Stimulated activated CD8-positive, alpha-beta memory T cell treated with anti-CD3 and anti-CD28 coated beads, Interleukin-4, amount 100 ng/mL, for 4 hours (primary cell): ENCODE measurements at places on chromosomes 1 and 21.

GRCh38 chr1:154989195-154989860, 4.1 kb upstream of the LENEP start:
- DNase-seq: no peak

- DNase-seq: no peak
Observed at GRCh38 chr1:185401019-185401418, 84.0 kb upstream of the IVNS1ABP start.

GRCh38 chr21:41091616-41092015, 76.3 kb upstream of the BACE2 start:
- DNase-seq: no peak

DNA sequence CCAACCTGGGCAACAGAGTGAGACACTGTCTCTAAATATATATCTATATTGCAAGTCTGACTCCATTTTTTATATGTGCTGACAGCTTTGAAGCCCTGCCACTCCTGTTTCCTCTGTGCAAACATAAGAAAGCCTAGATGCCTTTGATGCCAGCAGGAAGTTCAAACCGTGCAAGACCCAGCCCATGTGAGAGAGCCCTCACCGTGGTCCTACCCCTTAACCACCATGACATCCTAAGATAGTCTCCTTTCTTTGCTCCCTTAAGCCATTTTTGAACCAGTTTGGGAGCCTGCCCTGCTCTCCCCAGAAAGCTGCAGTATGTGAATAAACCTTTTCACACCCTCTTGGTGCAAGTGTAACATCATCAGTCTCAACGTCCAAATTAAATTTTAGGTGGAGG, 3.7 kb upstream of the DIPK1A start:
- DNase-seq: no peak

DNA sequence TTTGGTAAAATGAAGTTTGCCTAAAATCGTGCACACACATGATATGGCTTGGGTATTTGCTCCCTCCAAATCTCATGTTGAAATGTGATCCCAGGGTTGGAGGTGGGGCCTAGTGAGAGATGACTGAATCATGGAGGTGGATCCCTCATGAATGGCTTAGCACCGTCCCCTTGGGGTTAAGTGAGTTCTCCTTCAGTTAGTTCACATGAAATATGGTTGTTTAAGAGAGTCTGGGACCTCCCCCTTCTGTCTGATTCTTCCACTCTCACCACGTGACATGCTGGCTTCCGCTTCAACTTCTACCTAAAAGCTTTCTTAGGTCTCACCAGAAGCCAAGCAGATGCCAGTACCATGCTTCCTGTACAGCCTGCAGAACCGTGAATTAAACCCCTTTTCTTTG, 58.4 kb downstream of the SIPA1L2 start:
- DNase-seq: no peak

GRCh38 chr21:31136891-31137290, 98.6 kb upstream of the KRTAP19-8 start:
- no peak for DNase-seq

DNA sequence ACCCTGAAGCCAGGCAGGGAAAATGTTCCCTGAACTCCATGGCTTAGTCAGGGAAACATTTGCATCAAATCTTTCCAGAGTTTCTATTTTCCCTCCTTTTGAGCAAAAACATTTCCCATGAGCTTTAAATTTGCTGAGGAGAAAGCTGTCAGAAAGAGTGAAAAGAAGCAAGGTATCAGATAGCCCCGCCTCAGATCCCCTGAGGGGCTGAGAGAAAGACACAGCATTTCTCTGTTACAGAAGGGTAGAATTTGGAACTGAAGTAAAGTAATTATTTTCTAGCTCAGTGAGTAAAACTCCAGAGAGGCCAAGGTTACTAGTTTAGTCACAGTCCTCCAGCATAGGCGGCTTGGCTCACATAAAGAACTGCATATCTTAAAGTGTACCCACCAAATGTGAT, 10.6 kb downstream of the FMO1 start:
- DNase-seq: no peak

- DNase-seq: no peak
Observed at GRCh38 chr1:1198423-1199140, 7.8 kb downstream of the TNFRSF18 start.

DNA sequence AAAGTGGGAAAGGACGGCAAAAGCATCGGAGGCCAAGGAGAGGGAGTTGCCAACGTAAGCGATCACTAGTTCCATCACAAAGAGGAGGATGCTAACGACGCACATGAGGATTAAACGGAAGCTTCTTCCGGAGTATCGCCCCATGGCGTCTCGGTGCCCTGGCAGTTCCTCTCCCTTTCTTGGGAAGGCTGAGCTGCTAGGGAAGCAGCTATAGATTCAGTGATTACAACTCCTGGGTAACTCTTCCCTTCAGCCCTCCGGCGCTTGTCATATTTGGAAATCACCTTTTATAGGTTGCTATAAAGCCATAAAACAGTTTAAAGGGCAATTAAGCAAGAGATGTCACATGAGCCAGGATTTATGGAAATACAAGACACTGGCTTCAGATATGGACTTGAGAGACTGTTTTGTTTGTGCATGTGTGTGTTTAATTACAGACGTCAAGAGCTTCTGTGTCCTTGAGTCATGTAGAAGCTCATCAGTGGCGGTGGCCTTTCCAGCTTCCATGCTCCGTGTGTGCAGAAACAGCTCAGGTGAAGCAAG, 30.6 kb upstream of the SLC30A10 start:
- no peak for DNase-seq

- DNase-seq: no peak
Observed at GRCh38 chr21:23853796-23854379, 1753.4 kb downstream of the MRPL39 start.

GRCh38 chr1:2237773-2238172, 9.7 kb downstream of the SKI start:
- DNase-seq: no peak

GRCh38 chr1:228039986-228040385, 33.2 kb downstream of the WNT3A start:
- no peak for DNase-seq

- no peak for DNase-seq
Observed at GRCh38 chr1:44707112-44707881, 23.7 kb downstream of the RNU5D-1 start.

DNA sequence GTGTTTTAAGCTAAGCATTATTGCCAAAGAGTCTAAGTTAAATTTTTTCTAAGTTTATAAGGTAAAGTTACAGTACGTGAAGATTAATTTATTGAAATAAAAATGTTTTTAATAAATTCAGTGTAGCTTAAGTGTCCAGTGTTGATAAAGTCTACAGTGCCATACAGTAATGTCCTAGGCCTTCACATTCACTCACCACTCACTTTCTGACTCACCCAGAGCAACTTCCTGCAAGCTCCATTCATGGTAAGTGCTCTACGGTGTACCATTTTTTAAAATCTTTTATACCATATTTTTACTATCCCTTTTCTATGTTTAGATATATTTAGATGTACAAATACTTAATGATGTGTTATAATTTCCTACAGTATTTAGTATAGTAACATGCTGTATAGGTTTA, 173.2 kb downstream of the CACNA1E start:
- no peak for DNase-seq

DNA sequence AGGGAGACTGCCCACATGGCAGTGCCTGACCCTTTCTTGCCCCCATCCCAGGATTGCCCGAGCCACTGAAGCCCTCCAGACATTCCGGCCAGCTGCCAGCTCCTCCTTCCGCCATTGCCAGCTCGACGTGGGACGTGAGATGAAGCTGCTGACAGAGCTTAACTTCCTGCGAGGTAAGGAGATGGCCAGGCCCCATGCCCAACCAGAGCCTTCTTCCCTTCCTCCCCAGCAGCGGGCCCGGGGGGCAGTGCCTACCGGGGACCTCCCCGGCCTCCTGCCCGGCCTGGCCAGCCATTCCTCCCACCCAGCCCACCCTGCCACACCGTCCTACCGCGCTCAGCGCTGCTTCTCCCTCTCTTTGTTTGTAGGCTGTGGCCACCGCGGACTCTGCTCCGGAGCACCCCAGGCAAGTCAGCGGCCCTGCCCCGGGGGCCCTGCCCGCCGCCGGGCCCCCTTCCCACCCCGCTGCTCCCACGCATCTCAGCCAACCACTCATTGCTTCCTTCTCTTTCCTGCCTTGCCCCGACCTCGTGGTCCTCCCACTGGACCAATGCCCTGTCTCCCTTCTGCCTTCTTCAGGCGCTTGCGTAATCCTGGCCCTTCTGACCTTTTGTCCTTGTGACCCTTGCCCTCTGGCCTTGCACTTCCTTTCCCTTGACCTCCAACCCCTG, 4.9 kb downstream of the TRIM46 start:
- DNase-seq: no peak

DNA sequence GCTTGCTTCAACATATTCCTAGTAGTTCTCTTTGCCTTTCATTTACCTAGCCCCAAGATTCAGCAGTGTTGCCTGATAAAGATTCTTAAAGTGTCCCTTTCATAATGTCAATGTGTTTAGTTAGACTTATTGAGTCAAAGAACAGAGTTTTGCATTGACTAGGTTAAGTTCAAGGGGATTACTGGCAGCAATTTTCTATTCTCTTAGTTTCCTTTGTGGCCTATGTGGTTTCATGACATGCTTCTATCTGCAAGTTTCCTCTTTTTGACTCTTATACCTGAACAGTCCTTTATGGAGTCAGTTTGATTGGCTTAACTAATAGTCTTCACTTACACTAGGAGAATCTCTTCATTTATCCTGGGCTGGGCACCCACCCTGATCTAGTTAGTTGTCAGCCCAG, 151.3 kb downstream of the ADGRL4 start:
- no peak for DNase-seq

GRCh38 chr1:13945856-13946255, 245.9 kb downstream of the PRDM2 start:
- no peak for DNase-seq

GRCh38 chr1:80064524-80064923, 1058.0 kb upstream of the ADGRL4 start:
- no peak for DNase-seq

DNA sequence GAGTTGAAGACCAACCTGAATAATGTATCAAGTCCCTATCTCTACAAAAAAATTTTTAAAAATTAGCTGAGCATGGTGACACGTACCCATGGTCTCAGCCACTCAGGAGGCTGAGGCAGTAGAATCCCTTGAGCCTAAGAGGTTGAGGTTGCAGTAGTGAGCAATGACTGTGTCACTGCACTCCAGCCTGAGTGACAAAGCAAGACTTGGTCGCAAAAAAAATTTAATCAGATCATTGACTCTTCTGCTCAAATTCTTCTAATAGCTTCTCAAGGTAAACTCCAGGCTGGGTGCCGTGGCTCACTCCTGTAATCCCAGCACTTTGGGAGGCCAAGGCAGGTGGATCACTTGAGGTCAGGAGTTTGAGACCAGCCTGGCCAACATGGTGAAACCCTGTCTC, 85.9 kb upstream of the PUM1 start:
- no peak for DNase-seq

- DNase-seq: no peak
Observed at GRCh38 chr1:57474137-57474750, 50.4 kb upstream of the DAB1 start.

- no peak for DNase-seq
Observed at GRCh38 chr1:25563330-25564215, 20.2 kb downstream of the LDLRAP1 start.

DNA sequence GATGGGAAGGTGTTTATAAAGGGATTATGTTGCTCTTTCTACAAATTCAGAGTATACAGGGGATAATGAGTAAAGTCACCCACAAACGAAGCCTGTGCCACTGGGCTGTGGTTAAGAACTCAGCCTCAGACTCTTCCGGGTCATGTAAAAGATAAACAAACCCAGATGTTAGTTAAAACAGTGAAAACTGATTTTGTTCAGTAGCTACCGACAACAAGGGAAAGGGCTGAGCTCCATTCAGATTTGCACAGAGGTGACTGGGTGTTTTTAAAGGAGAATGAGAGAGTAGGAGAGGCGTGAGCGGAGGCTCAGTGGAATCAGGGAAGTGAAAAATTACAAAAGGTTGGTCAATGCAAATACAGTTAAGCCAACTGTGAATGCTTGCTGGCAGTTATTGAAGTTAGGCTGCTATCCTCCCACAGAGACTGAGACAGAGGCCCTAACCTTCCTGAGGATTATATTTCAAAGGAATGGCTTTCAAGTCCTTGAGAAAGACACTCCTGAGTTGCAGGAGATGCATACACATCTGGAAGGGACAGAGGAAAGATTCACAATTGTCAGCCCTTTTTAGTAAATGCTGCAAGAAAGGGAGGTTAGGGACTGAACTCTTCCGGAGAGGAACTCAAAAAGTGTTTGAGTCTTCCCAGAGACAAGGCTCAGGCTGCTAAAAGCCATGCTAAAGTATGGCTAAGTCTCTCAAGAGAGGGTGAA, 29.9 kb upstream of the SAMD13 start:
- DNase-seq: no peak

GRCh38 chr1:181036107-181036836, 2.5 kb downstream of the MR1 start:
- DNase-seq: no peak

- no peak for DNase-seq
Observed at GRCh38 chr1:19813643-19813960, 1.5 kb downstream of the RNF186 start.

- DNase-seq: no peak
Observed at GRCh38 chr21:15001857-15002606, 62.8 kb downstream of the NRIP1 start.

DNA sequence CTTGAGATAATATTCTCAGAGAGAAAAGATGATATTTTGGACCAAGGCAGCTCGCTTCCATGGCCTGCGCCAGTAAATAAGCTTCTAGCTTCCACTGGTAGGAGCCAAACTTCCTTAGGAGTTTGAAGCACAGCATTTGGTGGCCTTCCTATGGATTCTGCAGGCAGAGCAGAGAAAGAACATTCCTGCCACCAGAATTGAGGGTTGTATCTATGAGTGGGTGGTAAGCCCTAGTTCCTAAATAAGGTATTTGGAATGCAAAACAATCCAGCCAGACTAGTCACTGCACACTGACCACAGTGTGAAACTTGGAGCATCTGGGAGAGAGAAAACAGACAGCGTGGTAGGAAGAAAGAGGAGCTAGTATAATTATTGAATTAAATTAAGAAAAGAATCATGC, 54.1 kb upstream of the BCAR3 start:
- DNase-seq: no peak

- DNase-seq: no peak
Observed at GRCh38 chr1:23196627-23197328, 20.5 kb downstream of the HTR1D start.

DNA sequence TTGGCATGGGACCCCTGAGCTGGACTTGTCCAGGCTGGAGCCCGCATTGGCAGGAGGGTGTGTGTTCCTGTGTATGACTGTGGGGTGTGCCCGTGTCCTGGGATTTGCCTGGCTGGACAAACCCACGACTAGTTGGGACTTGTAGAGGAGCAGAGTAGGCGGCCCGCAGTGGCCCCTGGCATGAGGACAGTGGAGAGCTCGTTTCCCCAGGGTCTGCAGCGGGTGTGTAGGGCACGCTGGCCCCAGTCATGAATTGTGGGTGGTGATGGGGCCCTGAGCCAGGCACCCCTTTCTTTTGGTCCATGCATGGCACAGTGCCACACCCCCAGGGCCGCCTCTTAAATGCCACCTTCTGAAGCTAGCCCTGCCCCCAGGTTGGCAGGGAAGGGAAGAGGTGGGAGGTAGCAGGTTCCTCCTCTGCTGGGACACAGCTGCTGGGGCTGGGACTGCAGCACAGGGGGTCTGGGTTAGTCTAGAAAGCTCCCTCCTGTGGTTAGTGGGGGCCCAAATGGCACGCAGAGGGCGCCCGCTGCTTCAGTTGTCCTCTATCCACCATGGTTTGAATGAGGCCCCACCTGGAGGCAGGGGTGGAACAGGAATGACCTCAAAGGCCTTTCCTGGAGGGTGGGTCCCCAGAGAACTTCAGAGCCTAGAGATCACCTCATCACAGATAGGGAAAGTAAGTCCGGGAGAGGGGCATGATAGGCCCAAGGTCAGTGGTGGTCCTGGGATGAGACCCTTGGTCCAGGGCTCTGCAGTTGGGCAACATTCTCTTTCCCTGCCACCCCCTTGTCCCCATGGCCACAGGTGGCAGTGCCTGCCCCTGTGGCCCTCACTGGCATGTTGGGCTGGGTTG, 4.1 kb downstream of the CROCC start:
- no peak for DNase-seq
